ENCODE measurements at places on chromosomes 5 and 9.

DNA sequence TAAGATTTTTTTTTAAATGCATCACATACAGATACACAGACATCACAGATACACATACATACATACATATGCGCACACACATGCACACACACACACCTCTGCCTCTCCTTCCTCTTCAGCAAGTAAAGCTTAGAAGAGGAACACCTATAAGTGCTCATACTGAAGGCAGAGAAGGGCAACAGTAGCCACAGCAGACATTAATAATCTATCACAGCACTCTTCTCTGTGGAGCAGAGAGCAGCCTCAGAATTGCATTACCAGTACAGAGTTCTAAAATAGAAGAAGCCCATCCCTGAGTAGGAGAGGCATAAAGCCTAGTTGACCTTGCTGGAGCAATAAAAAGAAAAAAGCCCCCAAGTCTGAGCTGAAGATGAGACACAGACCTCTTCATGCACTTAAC lies 110.6 kb downstream of the MLLT3 start:
- no peak for DNase-seq

GRCh38 chr9:84125046-84125445 lies 144.4 kb downstream of the RMI1 start:
- DNase-seq: no peak

GRCh38 chr5:135890867-135891266 lies 4.8 kb downstream of the IL9 start:
- peak; percentile 74 for DNase-seq

DNA sequence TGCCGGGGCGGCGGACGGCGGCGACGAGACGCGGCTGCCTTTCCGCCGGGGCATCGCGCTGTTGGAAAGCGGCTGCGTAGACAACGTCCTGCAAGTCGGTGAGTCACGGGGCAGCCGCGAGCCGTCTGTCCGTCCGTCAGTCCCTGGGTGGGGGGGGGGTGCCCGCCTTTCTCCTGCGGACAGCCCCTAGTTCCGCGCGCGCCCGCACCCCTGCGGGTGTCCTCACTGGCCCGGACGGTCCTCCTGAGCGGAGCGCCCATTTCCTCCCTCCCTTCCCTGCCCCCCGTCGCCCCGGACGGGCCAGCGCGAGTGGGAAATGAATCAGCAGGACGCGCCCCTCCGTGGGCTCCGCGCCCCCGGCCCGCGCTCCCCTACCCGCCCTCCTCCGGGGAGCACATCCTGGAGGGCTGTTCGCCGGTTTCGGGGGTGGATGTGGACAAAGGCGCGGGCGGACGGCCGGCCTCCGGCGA lies 828 bp downstream of the ZSWIM6 start:
- peak; percentile 35 for DNase-seq

DNA sequence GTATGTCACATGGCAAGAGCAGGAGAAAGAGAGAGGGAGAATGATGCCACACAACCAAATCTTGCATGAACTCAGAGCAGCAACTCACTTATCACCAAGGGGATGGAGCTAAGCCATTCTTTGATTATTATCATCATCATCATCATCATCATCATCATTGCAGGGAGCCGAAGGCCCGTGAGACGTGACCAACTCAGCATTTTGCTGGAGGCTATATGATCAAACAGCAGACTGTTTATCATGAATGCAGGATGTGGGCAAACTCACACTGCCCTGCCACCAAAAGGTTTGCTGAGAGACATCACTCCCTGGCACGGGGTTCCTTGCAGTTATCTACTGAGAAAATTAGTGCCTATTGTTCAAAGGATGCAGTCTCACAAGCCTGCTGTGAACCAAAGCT lies 8.6 kb upstream of the ZNF169 start:
- DNase-seq: no peak

DNA sequence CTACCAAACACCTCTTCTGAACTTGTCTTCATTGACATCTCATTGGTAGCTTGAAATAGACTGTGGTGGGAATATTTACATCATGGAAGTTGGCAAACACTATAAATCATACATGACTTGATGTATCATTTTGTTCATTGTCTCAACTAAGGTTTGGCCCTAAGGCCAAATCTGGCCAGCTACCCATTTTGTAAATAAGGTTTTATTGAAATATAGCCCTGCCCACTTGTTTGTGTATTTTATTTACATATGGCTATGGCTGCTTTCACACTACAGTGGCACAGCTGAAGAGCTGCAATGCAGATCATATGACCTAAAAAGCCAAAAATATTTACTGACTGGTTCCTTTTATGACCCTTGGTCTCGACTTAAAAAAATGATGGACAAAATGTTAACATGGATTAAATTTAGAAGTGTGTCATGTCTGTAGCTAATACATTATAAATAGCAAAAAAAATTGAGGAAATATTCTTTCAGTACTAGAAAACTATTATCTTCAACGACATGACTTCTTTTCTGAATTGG lies 22.1 kb downstream of the FAM240B start:
- no peak for DNase-seq

GRCh38 chr9:95808011-95808410 lies 67.5 kb upstream of the ERCC6L2 start:
- DNase-seq: no peak

DNA sequence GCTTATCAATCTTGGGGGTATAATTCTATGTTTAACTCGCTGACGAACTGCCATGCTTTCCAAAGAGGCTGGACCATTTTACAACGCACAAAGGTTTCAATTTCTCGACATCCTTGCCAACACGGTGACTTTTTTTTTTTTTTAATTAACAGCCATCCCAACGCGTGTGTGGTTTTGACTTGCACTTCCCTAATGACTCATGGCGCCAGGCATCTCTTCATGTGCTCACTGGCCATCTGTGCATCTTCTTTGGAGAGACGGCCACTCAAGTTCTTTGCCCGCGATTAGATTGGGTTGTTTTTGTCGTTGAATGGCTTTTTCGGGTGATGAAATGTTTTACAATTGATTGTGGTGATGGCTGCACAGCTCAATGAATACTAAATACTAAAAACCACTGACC lies 12.5 kb upstream of the CARD9 start:
- DNase-seq: no peak

DNA sequence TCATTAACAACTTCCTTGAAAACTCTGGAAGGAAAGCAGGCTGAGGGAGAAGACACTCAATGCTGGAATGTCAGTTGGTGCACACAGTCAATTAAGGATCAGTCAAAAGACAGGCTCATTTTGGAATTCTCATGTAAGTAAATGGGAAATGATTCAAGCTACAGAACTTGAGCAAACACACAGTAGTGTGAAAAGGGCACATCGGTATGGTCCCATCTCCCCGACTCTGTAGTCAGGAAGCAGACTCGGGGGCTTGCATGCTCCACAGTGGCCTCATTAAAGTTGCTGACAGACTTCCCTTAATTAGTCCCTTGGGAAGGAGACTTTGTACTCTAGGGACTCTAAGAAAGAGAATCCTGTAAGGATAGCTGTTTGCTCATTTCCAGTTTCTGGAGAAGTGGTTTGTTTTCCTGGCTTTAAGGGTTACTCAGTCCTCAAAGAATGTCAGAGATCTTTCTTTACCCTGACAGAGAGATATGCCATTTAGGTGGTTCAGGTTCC lies 339.2 kb downstream of the ADAMTS6 start:
- no peak for DNase-seq

GRCh38 chr9:16337322-16338029 lies 533.0 kb downstream of the BNC2 start:
- no peak for DNase-seq

DNA sequence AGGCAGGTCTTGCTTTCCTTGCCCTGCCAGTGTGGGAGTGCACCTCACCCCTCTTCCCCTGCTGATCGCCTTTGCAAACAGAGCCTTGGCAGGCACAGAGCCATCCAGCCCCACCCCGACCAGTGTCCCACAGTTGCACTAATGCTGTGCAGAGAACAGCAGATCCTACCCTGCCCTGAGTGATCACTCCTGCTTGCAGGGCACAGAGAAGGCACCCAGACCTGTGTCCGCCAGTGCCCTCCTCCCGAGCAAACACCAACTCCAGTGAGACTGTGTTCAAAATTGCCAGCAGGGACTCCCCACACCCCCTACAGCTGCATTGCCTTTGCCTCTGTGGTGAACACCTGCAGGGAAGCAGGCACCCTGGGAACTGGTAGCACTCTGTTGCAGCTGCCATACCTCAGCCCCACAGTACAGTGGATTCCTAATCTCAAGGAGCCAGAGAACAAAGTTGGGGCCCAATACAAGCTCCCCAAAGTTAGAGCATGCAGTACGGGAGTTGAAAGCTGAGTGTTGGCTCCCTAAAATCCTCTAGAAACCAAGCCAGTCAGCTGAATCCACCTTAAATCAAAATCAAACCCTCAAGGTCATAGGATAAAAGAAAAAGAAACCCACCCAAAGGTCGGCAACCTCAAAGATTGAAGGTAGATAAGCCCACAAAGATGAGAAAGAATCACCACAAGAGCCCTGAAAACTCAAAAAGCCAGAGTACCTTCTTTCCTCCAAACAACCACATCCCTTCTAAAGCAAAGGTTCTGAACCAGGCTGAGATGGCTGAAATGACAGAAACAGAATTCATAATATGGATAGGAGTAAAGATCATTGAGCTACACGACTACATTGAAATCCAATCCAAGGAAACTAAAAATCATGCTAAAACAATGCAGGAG lies 92.9 kb upstream of the PIK3R1 start:
- DNase-seq: no peak

- DNase-seq: no peak
Observed at GRCh38 chr9:27864644-27865438, 291.6 kb upstream of the C9orf72 start.

- DNase-seq: no peak
Observed at GRCh38 chr9:91056917-91057316, 255.3 kb downstream of the SYK start.

DNA sequence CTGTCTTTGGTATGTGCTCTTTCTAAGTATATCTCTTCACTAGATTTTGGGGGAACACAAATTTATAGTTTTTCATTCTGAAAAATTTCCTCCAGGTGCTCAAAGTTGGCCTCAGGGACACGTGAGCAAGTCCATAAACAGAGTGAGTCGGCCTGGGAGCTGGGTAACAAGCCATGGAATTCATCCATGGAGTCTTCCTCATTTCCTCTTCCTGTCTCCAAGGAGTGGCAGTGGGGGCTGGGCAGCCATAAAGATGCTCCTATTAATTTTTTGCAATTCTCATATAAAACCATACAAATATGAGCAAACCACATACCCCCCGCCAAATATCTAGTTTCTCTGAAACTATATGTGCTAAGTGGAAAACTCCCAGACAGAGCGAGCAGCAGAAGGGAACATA lies 136.6 kb upstream of the OTULINL start:
- no peak for DNase-seq

DNA sequence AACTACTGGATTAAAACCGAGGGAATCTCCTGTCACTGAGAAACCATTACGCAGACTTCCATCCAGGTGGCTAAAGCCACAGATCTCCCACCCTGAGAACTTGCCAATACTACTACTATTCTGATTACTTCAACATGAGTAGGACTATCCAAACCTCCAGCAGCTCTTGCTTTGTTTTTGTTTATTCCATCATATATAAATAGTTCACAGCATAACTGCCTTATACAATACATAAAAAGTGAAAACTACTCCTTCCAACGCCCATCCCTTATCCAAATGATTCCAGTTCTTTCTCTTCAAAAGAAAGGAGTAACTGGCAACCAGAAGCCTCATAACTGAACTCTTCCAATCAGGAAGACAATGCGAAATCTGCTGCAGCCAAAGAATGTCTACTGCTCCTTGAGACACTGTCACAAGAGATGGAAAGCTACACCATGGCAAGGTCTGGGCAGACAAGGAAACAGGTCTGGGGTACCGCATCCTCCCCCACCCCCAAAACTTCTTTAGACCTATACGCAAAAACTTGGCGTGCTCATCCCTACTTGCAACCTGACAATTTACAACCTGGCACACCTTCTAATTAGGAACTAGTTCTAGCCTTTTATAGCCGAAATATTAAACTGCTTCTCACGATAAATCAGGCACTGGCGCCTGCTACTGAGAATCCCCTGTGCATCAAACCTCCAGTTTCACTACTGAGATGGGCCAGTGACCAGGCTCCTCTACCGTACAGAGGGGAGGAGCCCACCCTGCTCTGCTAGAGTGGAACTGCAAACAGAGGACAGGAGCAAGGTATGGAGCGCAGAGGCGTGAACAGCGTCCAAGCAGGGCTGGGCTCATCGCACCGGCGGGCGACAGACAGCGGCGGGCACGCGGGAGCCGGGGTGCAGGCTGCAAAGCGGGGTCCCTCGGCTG lies 986 bp downstream of the PLPP1 start:
- no peak for DNase-seq

- no peak for DNase-seq
Observed at GRCh38 chr5:128669803-128670202, 131.8 kb upstream of the FBN2 start.

DNA sequence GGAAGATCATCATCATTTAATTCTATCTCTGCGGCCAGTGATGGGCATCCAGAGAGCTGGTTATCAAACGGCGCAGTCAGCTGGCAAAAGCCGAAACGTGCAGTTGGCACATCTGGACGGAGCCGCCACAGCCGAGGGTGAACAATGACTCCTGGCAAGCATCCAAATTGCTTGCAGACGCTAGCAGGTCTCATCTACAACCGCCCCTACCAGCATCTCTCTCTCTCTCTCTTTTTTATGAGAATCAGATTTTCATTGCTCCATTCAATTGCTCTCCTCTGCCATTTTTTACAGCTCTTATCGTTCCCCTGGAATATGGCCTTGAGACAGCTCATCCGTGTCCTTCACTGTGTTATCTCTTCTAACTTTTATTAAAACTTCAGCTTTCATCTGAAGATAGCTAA lies 165.2 kb downstream of the MAPKAP1 start:
- no peak for DNase-seq

DNA sequence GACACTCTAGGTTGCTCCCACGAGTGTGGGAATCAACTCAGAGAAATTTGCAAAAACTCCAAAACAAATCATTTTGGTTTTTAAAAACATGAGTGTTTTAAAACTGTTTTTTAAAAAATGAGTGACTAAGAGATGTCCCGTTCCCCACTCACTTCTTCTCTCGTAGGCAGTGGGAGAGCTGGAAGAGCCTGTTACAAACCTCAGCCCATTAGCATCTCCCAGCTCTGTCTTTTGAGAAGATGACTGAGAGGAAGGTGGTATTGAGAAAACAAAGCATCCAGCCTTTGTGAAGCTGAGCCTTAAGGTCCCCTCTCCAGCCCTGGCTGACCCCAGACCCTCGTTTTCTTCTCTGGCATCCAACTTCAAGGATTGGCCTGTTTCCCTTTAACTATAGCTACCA lies 4.7 kb upstream of the ANKRD33B start:
- DNase-seq: no peak

- no peak for DNase-seq
Observed at GRCh38 chr5:44542470-44542869, 153.2 kb upstream of the FGF10 start.

- DNase-seq: no peak
Observed at GRCh38 chr5:65356274-65356673, 125.4 kb downstream of the ADAMTS6 start.

GRCh38 chr9:115291841-115292240 lies 173.9 kb upstream of the TNC start:
- no peak for DNase-seq

DNA sequence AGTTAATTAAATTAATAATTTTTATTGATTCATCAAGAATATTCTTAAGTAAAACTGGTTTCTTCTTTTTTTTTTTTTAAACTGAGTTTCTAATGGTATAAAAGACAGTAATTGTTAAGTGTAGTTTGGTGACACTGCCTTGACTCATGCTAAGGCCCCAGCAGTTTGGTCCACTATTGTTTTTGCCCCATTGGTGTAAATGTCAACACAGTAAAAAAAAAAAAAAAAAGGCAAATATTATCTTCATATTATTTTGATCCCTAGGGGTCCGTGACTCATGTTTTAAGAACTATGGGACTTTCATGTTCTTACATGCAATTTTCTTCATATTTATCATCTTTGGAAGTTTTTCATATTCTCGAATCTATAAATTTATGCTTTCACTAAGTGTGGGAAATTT lies 29.2 kb upstream of the JAK2 start:
- no peak for DNase-seq

Measured in activated CD4-positive, alpha-beta T cell treated with anti-CD3 and anti-CD28 coated beads, Interleukin-2, amount 50 U/mL, for 48 hours (primary cell).